ENCODE measurements at places on chromosomes 5 and 9.

GRCh38 chr9:122286764-122287163 is 22.1 kb downstream of the MRRF start:
- DNase-seq = no peak

DNA sequence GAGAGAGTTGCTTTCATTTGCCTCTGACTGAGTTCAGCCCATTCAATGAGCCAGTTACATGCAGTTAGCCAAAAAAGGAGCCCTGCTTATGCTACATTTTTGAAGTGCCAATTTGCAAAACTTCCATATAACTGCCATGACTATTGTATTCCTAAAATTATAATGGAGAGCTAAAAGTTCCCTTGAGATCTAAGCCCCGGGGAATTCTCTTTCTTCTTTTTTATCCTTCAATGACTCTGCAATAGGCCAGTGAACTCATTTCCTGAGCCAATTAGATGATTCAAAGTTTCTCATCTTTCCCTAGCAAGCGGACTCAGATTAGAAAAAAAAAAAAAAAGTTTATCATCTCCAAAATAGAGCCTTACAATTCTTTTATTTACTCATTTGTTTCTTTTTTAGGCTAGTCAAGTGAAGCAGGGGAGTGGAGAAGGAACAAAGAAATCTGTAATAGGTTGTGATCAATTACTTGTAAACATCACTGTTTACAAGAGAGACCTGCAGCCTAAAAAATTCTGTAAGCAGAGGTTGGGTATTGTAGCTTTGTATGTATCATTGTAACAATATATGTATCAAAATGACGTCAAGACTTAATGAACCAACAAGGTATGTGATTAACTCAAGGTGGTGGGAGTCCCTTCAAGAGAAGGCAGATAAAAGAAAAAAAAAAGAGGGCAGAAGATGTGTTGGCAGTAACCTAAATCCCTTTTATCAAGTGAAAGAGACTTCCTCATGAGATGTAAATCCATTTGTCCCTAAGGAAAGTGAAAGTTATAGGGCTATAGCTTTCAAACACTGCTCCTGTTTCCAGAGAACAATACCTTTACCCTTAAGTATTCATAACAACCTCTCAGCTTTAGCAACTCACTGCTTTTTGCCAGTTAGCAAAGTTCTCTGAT is 48.7 kb upstream of the HOMER1 start:
- no peak for DNase-seq

- DNase-seq = no peak
Observed at GRCh38 chr9:124514125-124514524, 6.9 kb upstream of the NR5A1 start.

GRCh38 chr5:57687596-57687995 is 205.0 kb upstream of the ACTBL2 start:
- no peak for DNase-seq

- no peak for DNase-seq
Observed at GRCh38 chr5:156515121-156515520, 188.2 kb downstream of the SGCD start.

GRCh38 chr9:17772223-17772622 is 193.4 kb downstream of the SH3GL2 start:
- DNase-seq = no peak

DNA sequence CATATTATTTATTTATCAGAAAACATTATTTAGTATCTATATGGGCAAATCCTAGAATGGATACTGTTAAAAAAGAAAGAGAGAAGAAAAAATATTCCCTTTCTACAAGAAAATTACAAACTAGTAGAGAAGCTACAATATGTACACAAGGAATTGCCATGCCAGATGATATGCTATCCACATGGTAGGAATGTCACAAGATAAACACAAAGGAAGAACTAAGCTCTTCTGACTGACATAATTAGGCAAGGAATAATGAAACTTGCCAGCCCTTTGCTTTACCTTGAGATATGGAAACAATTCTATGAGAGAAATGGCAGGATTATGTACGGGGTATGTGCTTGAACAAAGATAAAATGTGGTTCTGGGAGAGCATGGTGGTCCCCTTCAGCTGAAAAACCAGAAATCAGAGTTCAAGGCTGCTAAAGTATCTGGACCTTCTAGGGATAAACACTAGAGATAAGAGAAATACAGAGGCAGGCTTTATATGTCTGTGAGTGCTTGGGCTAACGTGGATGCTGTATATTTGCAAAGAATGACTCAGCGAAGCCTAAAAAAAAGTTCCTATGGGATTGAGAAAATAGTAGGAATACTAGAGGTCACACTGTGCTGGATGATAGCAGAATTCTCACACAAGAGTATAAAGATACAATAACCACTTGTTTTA is 451.6 kb downstream of the TLE1 start:
- DNase-seq = no peak

GRCh38 chr9:127971357-127972235 is 9.2 kb downstream of the EEIG1 start:
- DNase-seq = no peak

All from DMS 273 treated with DMSO at 0.1 percent for 48 hours (cell line).